ENCODE measurements at places on chromosomes 16 and 17. TPM values are rescaled to one million over a fixed set of nuclear protein-coding genes. Genes with fewer than 3 reads are reported as not detected.

The C17orf78 gene
- not detected for total RNA-seq

The CDH5 gene
- not detected for total RNA-seq

The DOC2A gene
- total RNA-seq: not detected

The CBLN1 gene
- not detected for total RNA-seq

The PMFBP1 gene
- 0.11 TPM for total RNA-seq

The C16orf96 gene
- total RNA-seq: not detected

The KRT24 gene
- total RNA-seq: not detected

The HBA2 gene
- not detected for total RNA-seq

The RPRML gene
- total RNA-seq: not detected

The CRYBA1 gene
- total RNA-seq: not detected

The UTP18 gene
- 65.1 TPM for total RNA-seq

The HEXIM2 gene
- total RNA-seq: 5.0 TPM

The ERN1 gene
- 3.8 TPM for total RNA-seq

The NPIPA5 gene
- 2.4 TPM for total RNA-seq

The STH gene
- total RNA-seq: not detected

The SLC47A1 gene
- not detected for total RNA-seq

The CTRB1 gene
- total RNA-seq: not detected

The SLC52A1 gene
- total RNA-seq: not detected

The TNFRSF17 gene
- total RNA-seq: not detected

GRCh38 chr17:4124999-4125398, 17.8 kb downstream of the ZZEF1 start:
- no peak for DNase-seq

DNA sequence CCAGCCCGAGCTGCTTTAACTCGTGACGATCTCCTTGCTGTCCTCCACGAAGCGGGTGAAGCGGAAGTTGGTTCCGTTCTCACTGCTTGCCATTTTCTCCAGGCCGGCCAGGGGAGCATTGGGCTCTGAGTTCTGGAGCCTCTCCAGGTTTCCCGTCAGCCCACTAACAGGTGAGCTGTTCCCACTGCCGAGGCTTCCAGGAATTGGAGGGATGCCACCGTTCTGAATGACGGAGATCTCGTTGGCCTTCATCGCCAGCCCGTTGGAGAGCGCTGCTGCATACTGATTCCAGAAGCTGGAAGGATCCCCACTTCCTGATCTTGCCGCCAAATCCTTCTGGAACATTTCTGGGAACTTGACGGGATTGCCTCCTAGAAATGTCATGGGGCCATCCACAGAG, 14.0 kb downstream of the SALL1 start:
- no peak for DNase-seq

DNA sequence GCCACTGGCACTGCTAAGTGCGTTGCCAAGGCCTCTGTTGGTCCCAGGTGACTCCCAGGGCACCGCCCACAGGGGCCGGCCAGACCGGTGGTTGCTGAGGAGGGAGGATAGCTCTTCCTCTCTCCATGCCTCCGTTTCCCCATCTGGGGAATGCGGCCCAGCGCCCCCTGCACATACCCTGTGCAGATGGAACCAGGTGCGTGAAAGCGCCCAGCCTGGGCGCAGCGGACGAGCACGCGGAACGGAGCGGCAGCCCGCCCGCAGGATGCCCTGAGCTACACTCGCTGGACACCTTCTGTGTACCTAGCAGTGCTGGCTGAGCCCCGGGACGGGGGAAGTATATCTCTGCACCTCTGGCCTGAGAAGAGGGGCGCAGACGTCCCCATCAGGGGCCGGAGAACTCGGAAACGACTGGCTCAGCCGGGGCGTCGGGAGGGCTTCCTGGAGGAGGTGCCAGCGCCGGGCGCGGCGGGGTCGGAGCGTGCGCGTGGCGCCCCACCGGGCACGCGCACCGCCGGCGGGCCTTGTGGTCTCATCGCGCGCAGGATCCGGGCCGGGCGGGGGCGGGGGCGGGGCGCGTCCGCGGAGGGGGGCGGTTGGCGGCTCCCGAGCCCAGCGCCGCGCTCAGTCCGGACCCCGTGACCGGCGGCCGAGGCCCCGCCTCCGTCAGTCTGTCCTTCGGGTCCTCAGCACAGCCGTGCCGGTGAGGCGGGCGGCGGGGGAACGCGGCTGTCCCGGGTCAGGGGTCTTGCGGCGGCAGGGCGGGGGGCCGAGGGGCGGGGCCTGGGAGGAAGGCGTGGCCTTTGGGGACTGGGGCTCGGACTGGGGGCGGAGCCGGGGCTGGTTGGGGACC, at the start of the genes CCDC78 and HAGHL:
Gene CCDC78, minus strand, starts transcription at position 6 of the 853 bp plus-strand sequence. CDS start 76 bp downstream, outside the sequence.
Gene HAGHL, plus strand, starts transcription at position 669 of the 853 bp plus-strand sequence. CDS start 404 bp downstream, outside the sequence.
- DNase-seq: peak; percentile 44

DNA sequence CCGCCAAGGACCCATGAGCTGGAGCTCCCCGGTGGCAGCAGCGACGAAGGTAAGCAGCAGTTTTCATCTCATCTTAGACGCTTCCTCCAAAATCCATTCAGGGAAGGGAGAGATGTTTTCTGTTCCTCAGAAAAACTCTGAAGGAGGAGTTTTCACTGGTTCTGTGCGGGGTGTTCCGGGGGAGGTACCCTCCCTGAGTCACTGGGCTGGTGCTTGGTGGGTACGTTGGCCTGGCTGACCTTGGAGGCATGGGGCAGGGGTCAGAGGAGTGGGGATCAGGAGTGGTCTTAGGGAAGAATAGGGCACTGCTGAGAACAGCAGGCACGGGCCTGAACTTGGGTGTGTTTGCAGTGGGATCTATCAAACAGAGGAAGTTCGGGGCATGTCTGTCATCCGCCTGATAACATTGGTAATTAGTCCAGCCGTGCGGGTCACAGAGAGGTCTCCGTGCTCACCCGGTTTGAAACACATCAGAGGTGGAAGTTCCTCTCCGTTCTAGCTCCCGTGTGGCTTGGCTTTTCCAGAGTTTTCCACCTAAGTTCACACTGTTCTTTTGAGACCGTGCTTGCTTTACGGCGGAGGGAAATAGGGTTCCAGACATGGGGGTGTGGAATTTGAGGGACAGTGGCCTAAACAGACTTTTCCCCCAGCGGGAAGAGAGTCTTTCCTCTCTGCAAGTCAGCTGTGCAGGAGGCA, 59.6 kb upstream of the CIBAR2 start:
- no peak for DNase-seq

- DNase-seq: no peak
Measured at GRCh38 chr17:68963958-68964357, 8.8 kb upstream of the ABCA8 start.

GRCh38 chr16:25897702-25898101, 205.9 kb downstream of the HS3ST4 start:
- no peak for DNase-seq

DNA sequence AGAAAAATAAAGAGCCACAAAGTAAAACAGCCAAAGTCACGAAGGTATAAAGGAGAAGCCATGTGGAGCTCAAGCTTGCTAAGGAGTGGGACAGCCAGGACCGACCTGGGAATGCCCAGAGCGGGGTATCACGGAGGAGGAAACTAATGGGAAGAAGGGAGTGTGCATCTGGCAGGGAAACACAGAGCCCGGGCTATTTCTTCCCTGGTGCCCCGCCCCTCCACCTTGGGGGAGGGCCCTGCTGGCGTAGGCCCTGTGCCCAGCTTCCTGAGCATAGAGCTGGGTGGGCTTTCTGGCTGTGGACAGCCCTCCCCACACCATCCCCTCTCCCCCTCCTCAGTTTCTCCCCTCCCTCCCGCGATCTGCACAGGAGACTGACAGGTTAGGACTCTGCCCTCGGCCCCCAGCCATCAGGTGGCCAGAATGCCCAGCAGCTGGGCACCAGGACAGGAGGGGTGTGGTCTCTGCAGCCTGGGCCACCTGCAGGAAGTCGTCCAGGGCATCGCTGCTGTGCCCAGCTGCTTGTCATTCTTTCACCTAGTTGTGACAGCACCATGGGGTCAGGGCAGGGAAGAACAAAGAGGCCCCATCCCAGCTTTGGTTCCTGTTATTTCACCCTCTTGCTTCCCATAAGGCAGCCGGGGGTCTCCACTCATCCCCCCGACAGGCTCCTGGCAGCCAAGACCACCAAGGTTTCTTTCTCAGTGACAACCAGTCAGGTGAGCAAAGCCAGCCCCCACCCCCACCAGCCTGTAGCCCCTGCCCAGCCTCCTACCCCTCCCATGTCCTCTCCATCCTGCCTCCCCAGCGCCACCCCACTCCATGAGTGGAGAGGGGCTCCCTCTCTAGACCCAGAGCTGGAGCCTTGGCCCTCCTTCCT, 7.1 kb upstream of the DCAF7 start:
- no peak for DNase-seq

DNA sequence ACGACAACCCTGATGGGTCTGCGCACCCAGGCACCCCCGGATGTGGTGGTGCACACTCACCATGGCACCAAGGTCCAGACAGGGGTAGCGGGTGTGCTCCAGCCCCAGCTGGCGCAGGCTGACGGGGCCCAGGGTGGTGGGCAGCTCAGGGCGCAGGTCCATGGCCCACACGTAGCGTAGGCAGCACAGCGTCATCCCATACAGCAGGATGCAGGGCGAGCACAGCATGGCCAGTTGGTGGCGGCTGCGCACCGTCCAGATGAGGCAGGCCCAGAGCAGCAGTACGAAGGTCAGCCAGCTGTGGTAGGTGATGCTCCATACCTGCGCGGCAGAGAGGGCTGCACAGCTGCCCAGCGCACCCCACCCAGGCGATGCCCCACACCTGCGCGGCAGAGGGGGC, 29.8 kb downstream of the CTU2 start:
- DNase-seq: no peak

DNA sequence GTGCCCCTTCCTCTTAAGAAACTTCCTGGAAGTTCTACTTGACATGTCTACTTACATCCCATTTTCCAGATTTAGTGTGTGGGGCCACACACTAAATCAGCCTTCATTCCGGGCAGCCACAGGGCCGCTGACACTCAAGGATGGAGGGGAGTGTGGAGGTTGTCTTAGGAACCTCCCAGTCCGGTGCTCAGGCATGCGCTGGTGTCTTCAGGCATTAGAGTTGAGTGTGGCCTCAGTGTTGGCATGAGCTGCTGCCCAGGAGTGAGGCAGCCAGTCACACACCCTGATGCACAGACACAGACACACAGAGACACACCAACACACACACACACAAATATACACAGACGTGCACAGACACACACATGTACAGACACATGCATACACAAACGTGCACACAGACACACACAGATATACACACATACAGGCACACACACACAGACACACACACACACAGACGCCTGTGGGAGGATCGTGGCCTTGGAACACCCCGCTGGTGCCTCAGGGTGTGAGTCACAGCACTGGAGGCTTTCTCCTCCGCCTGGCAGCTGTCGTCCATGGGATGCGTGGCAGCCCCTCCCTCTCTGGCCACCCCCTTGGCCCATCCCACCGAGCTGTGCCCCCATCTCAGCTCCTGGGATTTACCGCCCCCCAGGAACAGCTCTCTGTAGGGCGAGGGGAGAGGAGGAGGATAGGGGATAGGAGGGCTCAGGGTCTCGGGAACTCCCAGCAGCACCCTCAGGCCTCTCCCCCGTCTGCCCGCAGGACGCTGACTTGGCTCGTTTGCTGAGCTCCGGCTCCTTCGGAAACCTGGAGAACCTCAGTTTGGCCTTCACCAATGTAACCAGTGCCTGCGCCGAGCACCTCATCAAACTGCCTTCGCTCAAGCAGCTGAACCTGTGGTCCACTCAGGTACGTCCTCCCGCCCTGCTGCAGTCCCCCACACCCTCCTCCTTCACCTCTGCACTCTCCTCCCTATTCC, 75.6 kb upstream of the PLCG2 start:
- DNase-seq: peak; percentile 95

- DNase-seq: peak; percentile 54
Measured at GRCh38 chr17:65131946-65132345, 5.2 kb upstream of the RGS9 start.

- peak; percentile 67 for DNase-seq
Measured at GRCh38 chr17:15516150-15516549, 47.1 kb downstream of the TVP23C start.

- no peak for DNase-seq
Measured at GRCh38 chr17:83193336-83194185, 114.2 kb downstream of the METRNL start.

- no peak for DNase-seq
Measured at GRCh38 chr17:22703204-22703603, 1010.9 kb downstream of the KCNJ18 start.

DNA sequence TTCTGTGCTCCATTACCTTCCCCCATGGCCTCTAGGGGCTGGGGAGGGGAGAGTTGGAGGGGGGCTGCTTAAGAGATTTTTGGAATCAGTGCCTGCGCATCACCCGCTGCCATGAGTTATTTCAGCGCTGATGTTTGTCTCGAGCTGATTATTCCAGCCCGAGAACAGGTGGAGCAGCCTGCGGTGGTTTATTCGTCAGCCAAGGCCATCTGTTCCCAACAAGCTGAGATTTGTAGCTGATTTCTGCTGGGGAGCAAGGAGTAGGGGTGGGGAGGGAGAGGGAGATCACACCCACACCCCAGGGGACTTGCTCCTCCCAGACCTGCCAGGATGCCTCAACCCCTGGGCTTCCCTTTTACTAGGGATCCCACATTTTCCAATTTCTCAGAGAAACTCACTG, 23.1 kb downstream of the PIPOX start:
- peak; percentile 55 for DNase-seq

DNA sequence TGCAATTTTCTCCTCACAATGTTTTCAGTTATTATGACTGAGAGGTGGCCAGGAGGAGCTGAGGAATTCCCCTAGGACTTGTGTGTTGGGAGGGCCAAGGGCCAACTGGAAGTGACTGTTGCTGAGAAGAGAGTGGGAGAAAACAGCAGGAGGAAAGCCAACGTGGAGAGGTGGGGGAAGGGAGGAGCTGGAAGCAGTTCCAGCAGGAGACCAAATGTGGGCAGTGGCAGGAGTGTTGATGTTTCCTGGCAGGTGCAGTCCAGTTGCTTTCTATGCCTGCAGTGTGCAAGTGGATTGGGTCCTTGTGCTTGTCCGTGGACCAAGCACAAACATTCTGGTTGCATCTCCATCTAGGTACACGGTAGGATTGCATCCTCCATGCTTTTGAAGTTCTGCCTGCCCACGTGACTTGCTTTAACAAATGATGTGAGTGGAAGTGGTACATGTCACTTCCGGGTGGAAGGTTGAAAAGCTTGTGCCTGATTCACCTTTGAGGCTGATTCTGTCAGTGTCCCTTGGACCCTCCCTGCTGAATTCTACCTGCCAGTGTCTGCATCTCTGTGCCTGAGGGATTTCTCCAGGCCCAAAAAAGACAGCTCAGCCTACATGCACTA, 54.7 kb upstream of the CRHR1 start:
- DNase-seq: peak; percentile 5

GRCh38 chr17:63816669-63817068, 10.6 kb upstream of the PSMC5 start:
- DNase-seq: no peak

All from LHCN-M2 (cell line).